ENCODE measurements at places on chromosomes 4 and X. TPM values are rescaled to one million over a fixed set of nuclear protein-coding genes. Genes with fewer than 3 reads are reported as not detected.

The MRFAP1 gene
- total RNA-seq, result 163 TPM

The CCSER1 gene
- not detected for total RNA-seq

The CHRDL1 gene
- 177 TPM for total RNA-seq

The CYP2U1 gene
- 8.3 TPM for total RNA-seq

The DOCK11 gene
- total RNA-seq, result 2.3 TPM

The UGT2B17 gene
- total RNA-seq, result 1.2 TPM

The JAKMIP1 gene
- total RNA-seq, result not detected

The IL3RA gene
- not detected for total RNA-seq

The SUPT20HL1 gene
- total RNA-seq, result not detected

The WFS1 gene
- 56.7 TPM for total RNA-seq

The SLITRK2 gene
- total RNA-seq, result not detected

The STOX2 gene
- under 0.01 TPM for total RNA-seq

The WDR13 gene
- total RNA-seq, result 54.3 TPM

The CCNQ gene
- total RNA-seq, result 52.7 TPM

GRCh38 chr4:162164906-162165510 lies 1.2 kb upstream of the FSTL5 start:
- DNase-seq, result peak; percentile 16

- DNase-seq, result no peak
These were observed 1.4 kb downstream of the CNKSR2 start for GRCh38 chrX:21375708-21376009.

DNA sequence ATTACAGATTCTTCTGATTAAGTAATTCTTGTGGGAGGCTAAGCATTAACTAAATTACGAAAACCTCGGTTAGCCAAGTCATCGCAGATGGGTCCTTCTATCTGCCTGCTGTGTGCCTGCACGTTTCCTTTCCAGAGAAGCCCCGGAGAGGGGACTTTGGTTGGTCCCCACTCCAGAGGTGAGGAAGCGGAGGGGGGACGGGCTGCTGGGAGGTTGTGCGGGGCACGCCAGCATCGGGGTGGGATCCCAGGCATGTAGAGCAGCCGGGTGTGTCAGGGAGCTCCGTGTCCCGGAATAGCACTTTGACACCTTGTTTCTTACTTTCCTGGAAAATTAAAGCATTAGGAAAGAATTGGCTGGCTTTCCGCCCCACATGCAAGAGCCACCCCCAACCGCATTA lies 26.6 kb downstream of the PIGG start:
- no peak for DNase-seq

DNA sequence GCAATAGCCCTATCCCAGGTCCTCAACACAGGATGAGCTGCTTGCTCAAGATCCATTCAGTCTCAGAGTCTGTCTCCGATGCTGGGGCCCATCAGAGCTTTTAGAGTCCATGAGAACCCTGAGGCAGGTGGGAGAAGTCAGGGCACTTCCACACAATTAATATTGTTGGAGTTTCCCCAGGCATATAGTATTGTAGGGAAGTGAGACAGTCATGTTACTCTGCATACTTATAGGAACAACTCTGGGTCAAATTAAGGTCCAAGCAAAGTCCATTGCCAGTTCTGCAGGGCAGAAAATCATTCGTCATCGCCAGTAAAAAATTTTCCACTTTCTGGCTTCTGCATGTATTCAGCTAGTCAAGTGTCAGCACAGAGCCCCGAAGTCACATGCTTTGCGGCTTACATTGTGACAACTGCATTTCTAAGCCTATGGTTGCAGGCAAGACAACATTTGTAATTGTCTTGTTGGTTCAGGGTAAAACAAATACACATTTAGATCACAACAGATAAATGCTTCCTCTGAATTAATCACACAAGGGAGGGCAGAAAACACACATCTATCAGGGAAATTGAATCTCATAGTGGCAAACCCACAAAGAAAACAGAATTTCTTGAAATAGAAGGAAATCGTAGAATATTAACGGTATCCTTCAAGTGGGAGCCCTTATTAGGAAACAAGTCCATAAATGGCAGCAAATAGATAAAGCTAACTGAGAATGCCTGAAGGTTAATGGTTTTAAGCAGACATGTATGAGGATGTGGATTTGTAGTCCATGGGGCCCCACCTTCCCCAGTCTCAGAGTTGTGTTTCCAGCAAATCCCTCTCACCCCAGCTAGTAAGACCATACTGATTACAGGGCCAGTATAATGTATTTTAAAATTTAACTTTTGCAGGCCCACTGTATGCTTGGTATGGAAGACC lies 412.1 kb upstream of the RASGEF1B start:
- DNase-seq, result no peak

GRCh38 chrX:3299636-3300035 lies 46.8 kb downstream of the MXRA5 start:
- DNase-seq, result no peak

GRCh38 chr4:7987148-7987989 lies 47.7 kb upstream of the AFAP1 start:
- peak; percentile 66 for DNase-seq

DNA sequence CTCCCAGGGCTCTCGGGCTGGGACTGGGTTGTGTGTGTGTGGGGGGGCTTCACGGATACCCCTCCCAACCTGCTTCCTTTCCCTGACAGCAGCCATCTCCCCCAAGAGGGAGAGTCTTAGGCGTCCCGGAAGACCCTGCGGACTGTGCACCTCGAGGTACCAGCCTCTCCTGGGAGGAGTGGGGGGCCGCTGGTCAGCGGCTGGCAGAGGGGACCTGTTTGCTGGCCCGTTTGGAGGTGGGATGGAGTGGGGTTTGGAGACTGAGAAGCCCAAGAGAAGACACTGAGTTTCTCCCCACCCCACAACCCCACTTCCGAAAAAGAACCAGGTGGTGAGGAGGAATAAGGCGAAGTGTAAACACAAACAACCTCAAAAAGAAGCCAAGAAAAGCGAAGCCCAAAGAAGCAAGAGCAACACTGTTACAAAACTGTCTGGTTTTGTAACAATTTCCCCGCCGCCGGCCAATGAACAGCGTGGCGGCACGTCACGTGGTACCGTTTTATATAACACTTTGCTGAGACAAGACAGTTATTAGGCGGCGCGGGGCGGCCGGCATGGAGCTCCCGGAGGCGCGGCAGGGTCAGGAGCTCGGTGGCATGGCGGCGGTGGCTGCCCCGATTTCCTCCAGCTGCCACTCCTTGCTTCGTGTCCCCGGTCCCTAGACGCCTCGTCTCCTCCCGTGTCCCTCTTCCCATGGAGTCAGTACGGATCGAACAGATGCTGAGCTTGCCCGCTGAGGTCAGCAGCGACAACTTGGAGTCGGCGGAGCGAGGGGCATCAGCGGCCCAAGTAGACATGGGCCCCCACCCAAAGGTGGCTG lies at the start of gene LONRF3:
LONRF3 (plus strand) TSS at position 531 of the 820 bp plus-strand sequence; CDS start at position 694, 163 bp downstream.
- peak; percentile 81 for DNase-seq

DNA sequence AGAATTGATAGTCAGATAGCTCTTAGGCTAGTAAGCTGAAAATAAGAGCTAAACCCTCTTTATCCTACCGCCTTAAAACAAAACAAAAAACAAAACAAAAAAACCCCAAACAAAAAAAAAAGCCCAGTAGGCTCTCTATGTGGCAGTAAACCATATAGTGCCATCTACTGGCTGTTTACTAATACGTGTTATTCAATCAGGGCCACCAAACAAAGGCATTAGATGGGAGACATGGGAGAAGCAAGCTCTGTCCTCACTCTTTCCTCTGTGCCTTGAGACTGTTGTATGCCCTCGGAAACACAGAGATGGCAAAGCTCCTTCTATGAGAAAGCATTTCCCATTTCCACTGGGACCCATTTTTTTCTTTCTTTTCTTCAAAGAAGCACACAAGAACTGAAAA lies 148.8 kb upstream of the MID1 start:
- peak; percentile 70 for DNase-seq

GRCh38 chrX:85052205-85052604 lies 48.5 kb downstream of the APOOL start:
- DNase-seq, result peak; percentile 24

GRCh38 chr4:6245246-6246169 lies 24.1 kb upstream of the WFS1 start:
- DNase-seq, result no peak

DNA sequence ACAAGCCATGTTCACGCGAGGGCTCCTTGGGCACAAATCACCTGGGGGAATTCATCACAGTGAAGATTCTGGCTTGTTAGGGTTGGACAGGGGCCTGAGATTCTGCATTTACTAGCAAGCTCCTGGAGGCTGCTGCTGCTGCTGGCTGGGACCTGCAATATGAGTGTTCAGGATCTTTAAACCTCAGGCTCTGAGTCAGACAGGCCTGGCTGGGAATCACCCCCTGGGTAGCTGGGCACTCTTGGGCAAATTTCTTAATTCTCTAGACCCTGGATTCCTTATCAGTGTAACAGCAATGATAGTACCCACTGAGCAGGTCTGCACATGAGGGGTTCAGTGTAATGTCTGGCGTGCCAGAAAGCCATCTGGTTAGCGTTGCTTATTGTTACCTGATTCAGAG lies 101.5 kb downstream of the DHX15 start:
- peak; percentile 23 for DNase-seq

DNA sequence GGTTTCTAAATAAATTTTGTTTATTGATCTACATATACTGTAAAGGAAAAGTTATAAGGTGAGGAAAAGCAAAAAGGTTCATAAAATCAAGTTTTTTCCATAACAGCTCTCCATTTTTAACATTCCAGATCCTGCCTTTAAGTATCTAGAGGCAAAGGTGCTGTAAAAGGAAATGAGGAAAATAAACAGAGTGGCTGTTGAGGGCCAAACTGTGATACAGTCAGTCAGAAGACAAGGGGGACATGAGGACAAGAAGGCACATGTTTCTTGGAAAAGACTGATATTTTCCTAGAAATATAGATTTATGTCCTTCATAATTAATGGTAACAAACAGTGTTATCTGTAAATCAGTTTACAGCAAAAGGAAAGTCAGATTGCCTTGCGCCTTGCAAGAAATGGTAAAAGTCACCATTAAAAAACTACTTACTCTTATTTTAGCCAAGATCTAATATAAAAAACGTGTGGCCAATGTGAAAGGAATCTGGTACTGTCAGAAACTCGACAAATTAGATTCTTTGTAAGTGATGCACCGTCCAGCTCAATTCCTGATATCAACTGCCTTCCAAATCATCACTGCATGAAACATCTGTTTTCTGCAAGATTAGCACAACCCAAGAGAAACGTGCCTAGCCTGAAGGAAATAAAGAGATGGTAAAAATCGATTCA lies 34.0 kb upstream of the VEGFD start:
- DNase-seq, result no peak

GRCh38 chr4:184969610-184970009 lies 48.7 kb upstream of the HELT start:
- DNase-seq, result no peak

- no peak for DNase-seq
These were observed 73.5 kb upstream of the EMCN start for GRCh38 chr4:100591161-100591876.

DNA sequence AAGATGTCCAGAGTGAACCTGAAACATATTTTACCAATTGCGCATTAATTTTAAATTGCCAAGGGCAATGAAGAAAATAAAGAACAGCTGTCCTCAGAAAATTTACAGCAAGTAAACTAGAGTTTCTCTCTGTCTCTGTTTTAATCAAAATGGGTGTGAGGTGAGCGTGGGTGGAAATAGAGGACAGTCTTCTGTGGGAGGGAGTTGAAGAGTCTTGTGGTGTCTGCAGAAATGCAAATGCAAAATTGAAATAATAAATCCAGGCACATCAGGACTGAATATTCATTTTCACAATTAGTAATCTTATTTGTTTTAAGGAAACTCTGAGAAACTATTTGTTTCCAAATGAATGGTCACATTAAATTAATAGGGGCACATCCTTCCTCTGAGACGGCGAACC lies 192.0 kb downstream of the ARHGAP10 start:
- no peak for DNase-seq

DNA sequence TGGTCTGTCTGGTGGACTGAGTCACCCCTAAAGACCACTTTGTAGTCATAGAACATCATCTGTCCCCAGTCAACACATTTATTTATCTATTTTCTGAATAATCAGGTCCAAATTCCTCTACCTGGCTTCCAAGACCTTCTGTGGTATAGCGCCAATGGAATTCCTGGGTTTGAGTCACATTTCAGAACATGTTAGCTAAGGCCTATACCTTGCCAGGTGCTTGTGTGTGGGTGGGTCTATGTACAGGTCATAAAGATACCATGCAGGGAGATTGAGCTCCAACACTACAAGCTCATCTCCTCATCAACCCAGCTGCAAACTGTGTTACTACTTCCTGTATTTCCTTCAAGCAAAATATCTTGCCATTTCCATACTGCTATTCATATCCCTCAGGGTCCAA lies 113.3 kb downstream of the TRAPPC11 start:
- DNase-seq, result no peak

GRCh38 chrX:136747003-136747986 lies 33.4 kb downstream of the ARHGEF6 start:
- DNase-seq, result peak; percentile 52

DNA sequence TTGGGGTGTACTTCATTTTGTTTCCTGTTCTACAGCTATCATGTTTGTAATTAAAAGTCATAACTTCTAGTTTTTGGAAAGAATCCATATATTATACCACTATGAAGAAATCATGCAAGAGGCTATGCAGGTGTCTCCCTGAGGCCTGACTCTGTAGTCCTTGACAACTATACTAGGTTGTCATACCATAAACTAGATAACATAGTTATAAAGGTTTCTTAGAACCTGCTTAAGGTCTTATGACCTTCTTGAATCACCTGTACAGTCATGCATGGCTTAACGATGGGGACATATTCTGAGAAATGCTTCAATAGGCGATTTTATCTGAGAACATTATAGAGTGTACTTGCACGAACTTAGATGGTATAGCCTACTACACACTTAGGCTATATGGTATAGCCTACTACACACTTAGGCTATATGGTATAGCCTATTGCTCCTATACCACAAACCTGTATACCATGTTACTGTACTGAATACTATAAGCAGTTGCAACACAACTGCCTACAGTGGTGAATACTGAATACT lies 3.3 kb downstream of the PWWP3B start:
- no peak for DNase-seq

- no peak for DNase-seq
These were observed 27.1 kb downstream of the DDX60L start for GRCh38 chr4:168453146-168453545.

GRCh38 chr4:139825523-139826014 lies 159.9 kb downstream of the MGST2 start:
- no peak for DNase-seq

DNA sequence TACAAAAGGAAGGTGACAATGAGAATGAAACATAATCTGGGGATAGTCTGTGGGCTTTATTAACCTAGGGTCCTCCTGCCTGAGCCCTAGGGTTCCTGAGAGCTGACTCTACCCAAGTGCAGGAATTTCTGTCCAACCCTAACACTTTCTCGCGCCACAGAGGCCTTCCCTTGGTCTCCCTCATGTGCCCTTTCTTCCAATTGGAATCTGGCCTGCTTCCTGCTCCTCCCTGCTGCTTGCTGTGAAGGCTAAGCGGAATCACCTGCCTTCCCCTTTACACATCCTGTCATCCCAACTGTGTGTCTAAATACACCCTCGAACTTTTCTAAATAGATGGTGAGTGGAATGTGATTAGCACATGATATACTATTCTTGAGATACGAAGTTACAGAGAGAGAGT lies 5.9 kb downstream of the MAGEA11 start:
- no peak for DNase-seq

- no peak for DNase-seq
These were observed 42.7 kb upstream of the CITED1 start for GRCh38 chrX:72348247-72348979.

GRCh38 chrX:38841750-38842149 lies 40.5 kb downstream of the MID1IP1 start:
- DNase-seq, result no peak
